ENCODE measurements at places on chromosomes 16 and 17.

GRCh38 chr16:25271421-25271820 is 13.8 kb upstream of the ZKSCAN2 start:
- no peak for DNase-seq

DNA sequence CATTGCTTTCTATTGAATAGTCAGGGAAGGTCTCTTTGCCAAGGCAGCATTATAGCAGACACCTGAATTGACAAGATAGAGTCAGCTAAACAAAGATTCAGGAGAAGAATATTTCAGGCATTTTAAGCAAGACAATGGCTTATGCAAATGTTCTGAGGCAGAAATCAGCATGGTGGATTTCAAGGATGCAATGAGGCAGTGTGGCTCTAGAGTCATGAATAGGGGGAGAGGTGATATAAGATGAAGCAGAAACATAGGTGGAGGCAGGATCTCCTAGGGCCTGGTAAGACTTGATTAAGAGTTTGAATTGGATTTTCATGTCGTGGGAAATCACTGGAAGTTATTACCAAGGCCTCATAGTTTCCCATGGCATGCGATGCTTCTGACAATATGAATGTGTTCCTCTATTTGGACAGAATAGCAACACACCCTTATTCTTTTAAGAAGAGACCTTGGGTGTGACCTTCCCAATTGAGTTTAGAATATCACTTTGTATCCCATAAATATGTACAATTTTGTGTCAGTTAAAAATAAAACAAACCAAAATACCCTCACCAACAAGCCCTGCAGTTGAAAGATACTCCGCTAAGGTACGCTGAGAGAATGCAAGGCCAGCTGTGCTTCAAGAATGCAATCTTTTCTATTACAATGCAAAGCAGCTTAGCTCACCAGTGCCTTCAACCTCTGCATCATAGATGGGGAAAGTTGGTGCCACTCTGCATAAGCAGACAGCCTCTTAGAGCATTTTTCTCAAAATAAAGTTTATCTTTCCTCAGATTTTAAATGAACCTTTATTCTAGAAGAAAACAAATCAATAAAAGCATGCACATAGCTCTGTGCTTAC is 139.6 kb upstream of the SALL1 start:
- DNase-seq = no peak

DNA sequence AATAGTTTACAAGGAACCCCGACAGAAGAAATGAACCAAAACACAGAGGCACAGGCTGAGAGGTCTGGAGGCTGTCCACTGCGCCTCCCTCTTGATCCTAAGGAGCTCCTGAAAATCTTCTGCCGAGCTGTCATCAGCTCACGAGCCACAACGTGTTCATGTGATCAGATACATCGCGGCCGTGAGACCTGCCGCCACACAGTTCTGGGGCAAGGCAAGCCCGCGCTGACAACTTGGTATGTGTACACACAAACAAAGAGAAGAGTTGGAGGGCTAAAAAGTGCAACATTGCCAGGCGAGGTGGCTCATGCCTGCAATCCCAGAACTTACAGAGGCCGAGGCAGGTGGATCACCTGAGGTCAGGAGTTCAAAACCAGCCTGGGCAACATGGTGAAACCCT is 7.6 kb downstream of the EXOC7 start:
- DNase-seq = no peak

DNA sequence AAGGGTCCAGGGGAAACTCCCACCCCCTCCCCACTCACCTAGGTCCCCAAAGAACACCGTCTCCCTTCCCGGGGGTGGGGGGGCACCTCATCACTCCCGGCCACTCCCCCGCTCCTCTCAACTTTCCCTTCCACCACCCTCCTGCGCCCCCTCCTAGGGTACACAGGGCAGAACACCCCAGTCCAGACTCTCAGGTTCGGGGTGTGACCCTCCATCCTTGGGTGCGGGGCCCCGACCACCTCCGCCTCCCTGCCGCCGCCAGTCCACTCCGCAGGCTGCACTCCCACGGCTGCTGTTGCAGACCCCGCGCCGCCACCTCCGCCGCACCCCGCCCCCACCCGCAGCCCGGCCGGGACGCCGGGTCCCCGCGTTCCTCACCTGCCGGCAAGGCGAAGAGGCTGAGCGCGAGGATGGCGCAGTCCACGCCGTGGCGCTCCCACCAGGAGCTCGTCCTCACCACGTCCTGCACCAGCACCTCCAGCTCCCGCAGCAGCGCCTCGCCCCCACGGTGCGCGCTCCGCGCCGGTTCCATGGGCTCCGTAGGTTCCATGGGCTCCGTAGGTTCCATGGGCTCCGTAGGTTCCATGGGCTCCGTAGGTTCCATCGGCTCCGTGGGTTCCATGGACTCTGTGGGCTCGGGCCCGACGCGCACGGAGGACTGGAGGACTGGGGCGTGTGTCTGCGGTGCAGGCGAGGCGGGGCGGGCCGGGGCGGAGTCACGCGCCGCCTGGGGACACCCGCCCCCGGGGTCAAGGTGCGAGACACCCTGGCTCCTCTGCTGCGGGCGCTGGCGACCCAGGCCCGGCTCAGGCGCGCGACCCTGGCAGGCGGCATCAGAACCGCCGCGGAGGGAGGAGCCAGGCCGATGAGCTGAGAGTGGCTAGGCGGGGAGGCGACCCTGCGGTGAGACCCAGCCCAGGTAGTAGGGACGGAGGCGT is at the start of gene FADS6:
Gene FADS6 (minus strand): TSS at position 660 of the 938 bp plus-strand sequence. CDS start 38 bp downstream, at position 622.
- DNase-seq = peak; percentile 7

- no peak for DNase-seq
Measured at GRCh38 chr17:6936370-6937028, 59.4 kb upstream of the ALOX12 start.

- no peak for DNase-seq
Measured at GRCh38 chr17:57544401-57544800, 200.7 kb downstream of the CCDC182 start.

GRCh38 chr17:77696721-77697460 is 261.6 kb upstream of the TNRC6C start:
- DNase-seq = no peak

GRCh38 chr16:57565461-57565860 is 23.0 kb downstream of the ADGRG5 start:
- DNase-seq = no peak

GRCh38 chr16:26840691-26841090 is 226.0 kb upstream of the C16orf82 start:
- no peak for DNase-seq

- no peak for DNase-seq
Measured at GRCh38 chr17:3335876-3336275, 37.7 kb upstream of the OR3A1 start.

DNA sequence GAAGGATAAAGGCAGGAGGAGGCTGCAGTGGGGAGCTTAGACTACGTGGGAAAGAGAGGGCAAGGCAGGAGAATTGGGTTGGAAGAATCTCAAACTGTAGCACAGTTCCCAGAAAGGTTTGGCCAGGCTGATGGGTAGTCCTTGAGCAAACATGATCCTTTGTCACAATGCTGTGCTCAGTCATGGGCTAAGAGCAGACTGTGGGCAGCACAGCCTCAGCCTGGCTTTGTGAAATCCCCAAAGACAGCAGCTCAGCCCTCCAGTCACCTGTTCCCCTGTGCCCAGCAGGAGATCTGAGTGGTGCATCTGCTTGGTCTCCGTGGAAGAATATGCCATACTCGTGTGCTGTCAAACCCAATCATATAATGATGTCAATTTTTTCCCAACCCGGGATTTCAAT is 10.6 kb upstream of the ENGASE start:
- no peak for DNase-seq
